Activated CD8-positive, alpha-beta memory T cell treated with anti-CD3 and anti-CD28 coated beads, Interleukin-2, amount 10 ng/mL, durations not matched to agents 7 days and 5 days (primary cell): ENCODE measurements at places on chromosomes 1 and 21. TPM values are rescaled to one million over a fixed set of nuclear protein-coding genes. Genes with fewer than 3 reads are reported as not detected.

The GPR25 gene
- total RNA-seq = not detected

The ETNK2 gene
- total RNA-seq = not detected

The SMAP2 gene
- total RNA-seq = 145 TPM

The ERRFI1 gene
- 0.53 TPM for total RNA-seq

The LRRN2 gene
- not detected for total RNA-seq

The SYCP1 gene
- total RNA-seq = not detected

The WDR64 gene
- total RNA-seq = 0.12 TPM

The LAX1 gene
- 20.3 TPM for total RNA-seq

The OPRD1 gene
- not detected for total RNA-seq

The GJA4 gene
- total RNA-seq = not detected

The SH3BGR gene
- 0.93 TPM for total RNA-seq

The OR10T2 gene
- not detected for total RNA-seq

The TAS1R1 gene
- not detected for total RNA-seq

The ADORA1 gene
- not detected for total RNA-seq

The SLC9C2 gene
- total RNA-seq = not detected

The MPL gene
- not detected for total RNA-seq

The AADACL4 gene
- total RNA-seq = not detected

The ITGB2 gene
- total RNA-seq = 336 TPM

The RNF223 gene
- not detected for total RNA-seq

The ATP5PF gene
- 131 TPM for total RNA-seq

The MEX3A gene
- 0.56 TPM for total RNA-seq

The NEK2 gene
- total RNA-seq = 48.4 TPM

The ASTN1 gene
- total RNA-seq = not detected

The TBX15 gene
- total RNA-seq = not detected

The TMEM52 gene
- total RNA-seq = not detected

The DDR2 gene
- 0.16 TPM for total RNA-seq
